Jurkat, Clone E6-1 (cell line): ENCODE measurements at places on chromosomes 3 and 15.
A peak's percentile ranks its signal among the peaks of the same experiment; 100 is the strongest.

- DNase-seq: no peak
Measured at GRCh38 chr15:74191798-74192197, 10.8 kb downstream of the STRA6 start.

- no peak for DNase-seq
Measured at GRCh38 chr3:151226088-151226563, 23.1 kb upstream of the GPR171 start.

- no peak for DNase-seq
Measured at GRCh38 chr3:195033531-195034091, 237.3 kb downstream of the XXYLT1 start.

- no peak for DNase-seq
Measured at GRCh38 chr3:118425272-118425837, 609.3 kb downstream of the IGSF11 start.

- DNase-seq: peak; percentile 31
Measured at GRCh38 chr3:177488740-177489139, 291.5 kb upstream of the TBL1XR1 start.

DNA sequence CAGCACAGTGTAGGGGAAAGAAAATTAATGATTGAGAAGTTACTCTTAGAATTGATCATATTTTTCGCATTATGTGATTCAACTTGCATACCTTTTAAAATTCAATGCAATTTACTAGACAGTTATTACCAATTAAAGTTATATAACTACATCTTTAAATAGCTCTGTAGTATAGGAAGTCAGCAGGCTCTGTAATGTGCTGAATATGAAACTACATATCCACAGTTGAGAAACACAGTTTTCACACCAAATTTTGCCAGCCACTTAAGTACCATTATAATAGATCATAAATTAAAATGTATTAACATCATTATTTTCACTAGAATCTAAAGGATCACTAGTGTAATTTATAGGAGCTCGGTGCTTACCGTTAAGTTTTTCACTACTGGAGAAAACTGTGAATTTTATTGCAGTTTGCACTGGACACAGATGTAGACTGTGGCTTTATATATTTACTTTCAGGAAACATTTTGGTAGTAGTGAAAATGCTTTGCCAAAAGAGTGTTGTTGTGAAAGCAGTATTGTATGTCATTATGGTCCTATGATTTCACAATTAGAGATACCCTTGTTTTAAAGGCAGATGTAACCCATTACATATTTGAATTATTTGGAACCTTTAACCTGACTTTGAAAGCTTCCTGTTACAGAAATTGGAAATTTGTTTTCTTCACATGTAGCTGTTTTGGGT, 113.6 kb downstream of the PLCL2 start:
- no peak for DNase-seq

GRCh38 chr3:44434834-44435510, 42.5 kb downstream of the ZNF445 start:
- DNase-seq: peak; percentile 31

DNA sequence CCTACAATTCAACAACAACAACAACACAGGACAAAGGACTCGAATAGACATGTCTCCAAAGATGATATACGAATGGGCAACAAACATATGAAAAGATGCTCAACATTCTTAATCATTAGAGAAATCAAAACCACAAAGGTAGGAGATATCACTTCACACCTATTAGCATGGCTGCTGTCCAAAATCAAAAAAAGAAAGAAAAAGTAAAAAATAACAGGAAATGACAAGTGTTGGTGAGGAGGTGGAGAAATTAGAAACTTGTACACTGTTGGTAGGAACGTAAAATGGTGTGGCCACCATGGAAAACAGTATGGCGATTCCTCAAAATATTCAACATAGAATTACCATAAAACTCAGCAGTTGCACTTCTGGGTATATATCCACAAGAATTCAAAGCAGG, 312.3 kb upstream of the STT3B start:
- no peak for DNase-seq

DNA sequence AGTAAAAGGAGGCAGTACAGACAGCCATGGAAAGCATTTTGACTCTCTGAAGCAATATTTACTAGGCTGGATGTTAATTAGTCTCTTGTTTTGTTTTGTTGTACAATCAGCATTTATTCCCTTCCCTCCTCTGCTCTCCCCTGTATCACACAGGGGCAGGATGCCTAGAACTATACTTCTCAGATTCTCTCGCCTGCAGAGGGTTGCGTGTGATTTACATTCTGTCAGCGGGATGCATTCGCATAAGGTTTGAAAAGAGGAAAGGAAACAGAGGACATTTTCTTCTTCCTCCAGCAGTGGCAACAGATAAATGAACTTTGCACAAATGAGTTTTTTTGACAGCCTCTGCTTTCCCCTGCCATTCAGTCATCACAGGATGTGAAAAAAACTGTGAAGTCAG, 188.3 kb downstream of the RSL24D1 start:
- no peak for DNase-seq

- DNase-seq: no peak
Measured at GRCh38 chr3:179640469-179640868, 12.4 kb upstream of the USP13 start.

DNA sequence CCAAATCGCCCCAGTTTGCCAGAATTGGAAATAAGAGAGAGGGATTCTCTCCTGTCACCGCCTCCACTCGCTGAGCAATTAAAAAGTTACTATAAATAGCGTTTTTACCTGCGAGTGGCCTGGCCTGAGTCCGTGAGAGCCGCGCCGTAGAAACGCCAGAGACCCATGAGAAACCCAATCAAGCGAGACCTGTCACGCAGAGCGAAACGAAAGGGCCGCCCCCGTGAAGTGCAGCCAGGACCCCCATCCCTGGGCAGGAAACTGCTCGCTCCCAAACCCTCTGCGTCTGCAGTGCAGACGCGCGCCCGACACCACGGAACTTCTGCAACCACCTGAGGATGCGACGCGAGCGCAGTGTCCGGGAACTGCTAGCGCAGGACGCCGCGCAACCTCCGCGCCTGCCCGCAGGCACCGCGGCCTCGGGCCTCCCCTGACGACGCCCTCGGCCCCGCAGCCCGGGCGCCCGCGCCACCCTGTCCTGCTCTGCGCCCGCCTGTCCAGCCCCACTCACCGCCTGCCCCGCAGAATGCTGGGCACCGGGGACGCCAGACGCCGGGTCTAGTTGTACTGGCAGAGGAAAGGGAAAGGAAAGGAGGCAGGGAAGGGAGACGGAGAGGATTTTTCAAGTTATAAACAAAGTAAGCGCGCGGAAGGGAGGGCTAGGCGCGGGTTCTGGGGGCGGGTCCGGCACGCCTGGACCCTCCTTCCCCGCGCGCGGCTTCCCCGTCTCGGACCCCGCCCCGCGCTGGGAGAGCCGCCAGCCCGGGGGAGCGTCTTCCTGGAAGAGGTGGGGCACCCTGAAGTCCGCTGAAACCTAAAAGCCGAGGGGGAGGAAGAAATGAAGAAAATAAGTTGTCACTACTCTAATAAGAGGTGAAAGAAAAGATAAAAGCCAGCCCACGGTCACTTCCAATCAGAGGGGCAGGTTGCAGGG, at the start of gene PLSCR4:
Gene PLSCR4, minus strand, starts transcription at position 657 of the 934 bp plus-strand sequence. CDS start 29,034 bp downstream, outside the sequence.
- DNase-seq: no peak

GRCh38 chr3:5010706-5011554, 31.7 kb downstream of the BHLHE40 start:
- no peak for DNase-seq

DNA sequence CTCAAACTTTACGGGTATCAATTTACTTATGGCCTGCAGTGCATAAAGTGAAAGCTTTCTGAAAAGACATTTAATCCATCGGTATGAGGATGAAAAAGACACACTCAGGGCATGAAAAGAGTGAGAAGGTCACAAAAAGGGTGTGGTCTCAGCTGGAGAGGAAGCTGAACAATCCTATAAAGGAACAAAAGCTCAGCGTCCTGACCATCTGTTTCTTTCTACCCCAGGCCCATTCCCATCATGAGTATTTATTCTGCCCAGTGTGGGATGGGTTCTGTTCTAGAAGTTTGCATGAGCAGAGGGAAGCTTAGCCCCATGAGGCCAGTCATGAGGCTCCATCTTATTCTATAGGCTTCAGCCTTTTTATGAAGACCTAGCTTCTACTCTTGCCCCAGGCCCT, 144.6 kb downstream of the LPP start:
- no peak for DNase-seq

DNA sequence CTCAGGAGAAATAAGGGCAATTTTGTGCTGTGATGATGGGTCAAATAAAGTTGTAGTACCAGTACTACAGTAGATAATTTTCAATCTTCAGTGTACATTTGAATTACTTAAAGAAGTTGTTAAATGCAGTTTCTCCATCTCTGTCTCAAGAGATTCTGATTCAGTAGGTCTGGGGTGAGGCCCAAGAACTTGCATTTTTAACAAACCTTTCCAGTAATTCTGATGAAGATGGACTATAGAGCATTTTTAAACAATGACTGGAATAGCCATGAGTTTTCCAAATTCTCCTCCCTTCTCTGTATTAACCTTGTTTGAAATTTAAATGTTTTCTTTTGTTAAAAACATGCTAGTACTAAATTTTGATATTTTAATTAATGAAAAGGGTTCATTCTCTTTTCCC, 127.0 kb upstream of the CD96 start:
- no peak for DNase-seq

DNA sequence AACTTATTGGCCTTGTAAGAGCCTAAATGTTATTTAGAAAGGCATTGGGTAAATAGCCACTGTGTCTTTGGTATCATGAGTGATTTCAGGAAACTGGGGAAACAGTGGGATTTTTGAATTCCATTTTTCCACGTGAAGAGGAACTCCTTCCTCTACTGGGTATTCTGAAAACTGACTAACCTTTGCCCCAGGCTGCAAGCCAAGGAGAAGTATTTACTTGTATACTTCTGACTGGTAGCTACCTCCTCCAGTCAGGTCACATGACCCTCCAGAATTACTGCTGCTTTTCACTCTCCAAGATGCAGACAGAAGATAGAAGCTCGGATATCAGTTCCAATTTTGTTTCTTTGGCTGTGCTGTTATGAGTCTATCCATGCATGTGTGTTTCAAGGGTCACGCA, 50.9 kb upstream of the MAP3K13 start:
- no peak for DNase-seq

- no peak for DNase-seq
Measured at GRCh38 chr15:65653341-65653740, 31.6 kb downstream of the SLC24A1 start.
